ENCODE measurements at places on chromosomes 4 and X. TPM values are rescaled to one million over a fixed set of nuclear protein-coding genes. Genes with fewer than 3 reads are reported as not detected.

Gene RBM47
- 115 TPM for total RNA-seq

Gene GAGE12F
- not detected for total RNA-seq

Gene MUC7
- not detected for total RNA-seq

Gene ZNF141
- 33.2 TPM for total RNA-seq

Gene CLIC2
- total RNA-seq = 4.4 TPM

Gene CRMP1
- 17.0 TPM for total RNA-seq

Gene PROM1
- total RNA-seq = 34.9 TPM

Gene RCHY1
- 23.5 TPM for total RNA-seq

Gene RPS6KA6
- total RNA-seq = 10.8 TPM

Gene TLR3
- total RNA-seq = 9.6 TPM

Gene EDA2R
- 0.58 TPM for total RNA-seq

Gene GAGE12D
- not detected for total RNA-seq
